ENCODE measurements at places on chromosomes 2 and 18.

- no peak for DNase-seq
Measured at GRCh38 chr2:219560037-219560892, 11.1 kb downstream of the OBSL1 start.

GRCh38 chr18:32707147-32707546, 65.7 kb downstream of the KLHL14 start:
- no peak for DNase-seq

DNA sequence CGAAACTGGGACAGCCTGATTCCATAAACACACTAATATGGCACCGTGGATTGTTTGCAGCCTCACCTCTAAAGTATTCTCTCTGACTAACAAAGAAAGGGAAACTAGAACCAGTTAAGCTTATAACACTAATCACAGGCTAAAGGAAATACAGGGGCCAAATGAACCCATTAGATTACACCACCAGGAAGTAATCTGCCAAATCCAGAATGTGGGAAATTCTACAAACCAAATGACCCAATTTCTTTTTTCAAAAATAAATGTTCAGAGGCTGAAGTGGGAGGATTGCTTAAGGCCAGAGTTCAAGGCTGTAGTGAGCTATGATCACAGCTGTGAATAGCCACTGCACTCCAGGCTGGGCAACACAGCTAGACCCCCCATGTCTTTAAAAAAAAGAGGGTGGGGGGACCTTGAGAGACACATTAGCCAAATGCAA, 1.5 kb upstream of the MPPE1 start:
- DNase-seq: no peak

GRCh38 chr2:123916051-123916450, 109.0 kb upstream of the CNTNAP5 start:
- no peak for DNase-seq

DNA sequence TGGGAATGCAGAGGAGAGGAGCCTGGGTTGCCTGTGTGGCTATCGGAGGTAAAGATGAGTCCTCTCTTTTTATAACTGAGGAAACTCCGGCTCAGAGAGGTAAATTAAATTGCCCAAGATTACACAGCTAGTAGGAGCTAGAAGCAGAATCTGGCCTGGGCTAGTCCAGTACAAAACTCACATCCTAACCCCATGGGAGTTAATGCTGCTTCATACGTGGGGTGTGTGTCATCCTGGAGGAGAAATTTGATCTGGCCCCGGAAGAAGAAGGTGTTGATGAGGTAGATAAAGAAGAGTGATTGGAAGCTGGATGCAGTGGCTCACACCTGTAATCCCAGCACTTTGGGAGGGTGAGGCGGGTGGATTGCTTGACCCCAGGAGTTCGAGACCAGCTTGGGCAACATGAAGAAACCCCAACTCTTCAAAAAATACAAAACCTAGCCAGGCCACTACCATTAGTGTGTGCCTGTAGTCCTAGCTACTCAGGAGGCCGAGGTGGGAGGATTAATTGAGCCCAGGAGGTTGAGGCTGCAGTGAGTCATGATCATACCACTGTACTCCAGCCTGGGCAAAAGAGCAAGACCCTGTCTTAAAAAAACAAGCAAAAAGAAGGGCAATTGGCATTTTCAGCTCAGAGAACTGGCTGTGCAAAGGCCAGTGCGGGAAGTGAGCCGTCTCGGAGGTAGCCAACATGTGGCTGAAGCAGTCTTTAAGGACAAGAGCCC, 33.7 kb downstream of the CTIF start:
- no peak for DNase-seq

GRCh38 chr2:24182507-24182906, 7.7 kb downstream of the FAM228A start:
- DNase-seq: no peak

GRCh38 chr2:22798386-22798785, 586.6 kb upstream of the KLHL29 start:
- DNase-seq: no peak

GRCh38 chr2:231928901-231929725, 2.9 kb upstream of the NPPC start:
- no peak for DNase-seq

DNA sequence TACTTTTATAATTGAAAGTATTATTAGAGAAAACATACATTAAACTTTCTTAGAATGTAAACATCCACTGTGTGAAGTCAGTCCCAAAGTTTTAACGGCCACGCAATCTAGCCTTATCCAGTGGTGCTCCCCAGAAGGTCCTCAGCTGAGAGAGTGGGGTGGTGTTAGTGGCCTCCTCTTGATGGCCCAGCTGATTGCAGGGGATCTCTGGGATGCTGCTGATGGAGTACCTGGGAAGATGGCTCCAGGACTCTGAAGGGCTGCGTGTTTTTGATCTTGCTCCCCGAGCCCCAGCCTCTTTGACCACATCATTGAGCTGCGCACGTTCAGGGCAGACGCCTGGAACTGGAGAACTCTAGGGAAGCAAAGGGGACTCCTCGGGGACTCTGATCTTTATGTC, 181.4 kb downstream of the FAM210A start:
- DNase-seq: no peak

DNA sequence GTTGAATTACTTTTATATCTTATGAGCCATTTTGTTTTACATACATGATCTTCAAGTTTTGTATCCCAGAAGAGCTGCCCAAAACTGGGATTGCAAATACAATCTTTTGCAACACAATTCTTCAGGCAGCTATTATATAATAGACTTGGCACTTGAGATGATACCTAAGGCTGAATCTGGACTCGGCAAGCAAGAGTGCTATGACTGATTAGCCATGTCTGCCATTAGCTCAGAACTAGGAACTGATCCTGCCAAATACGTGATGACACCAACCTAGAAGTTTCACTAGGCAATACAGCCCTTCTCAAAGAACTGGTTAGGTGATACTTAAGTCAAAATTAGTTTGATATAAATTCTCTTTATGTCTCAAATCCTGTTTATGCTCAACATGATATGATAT, 619.6 kb downstream of the CPS1 start:
- no peak for DNase-seq

DNA sequence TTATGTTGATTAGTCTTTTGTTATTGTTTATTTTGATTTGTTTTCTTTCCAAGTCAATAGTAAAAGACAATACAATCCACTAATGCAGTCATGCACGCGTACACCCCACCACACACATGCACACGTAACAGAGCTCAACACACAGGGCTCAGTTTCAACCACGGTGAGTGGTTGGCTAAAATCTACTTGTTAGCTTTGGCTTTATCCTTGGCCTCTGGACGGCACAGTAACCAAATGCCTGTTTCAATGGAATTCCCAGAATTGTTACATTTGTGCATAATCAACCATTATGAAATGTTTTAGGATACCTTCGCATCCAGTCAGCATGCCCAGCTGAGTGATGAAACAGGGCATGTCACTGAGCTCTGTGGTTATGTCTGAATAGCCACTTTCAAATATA, 53.2 kb downstream of the NYAP2 start:
- no peak for DNase-seq

GRCh38 chr2:113698892-113699447, 57.5 kb downstream of the SLC35F5 start:
- no peak for DNase-seq

- no peak for DNase-seq
Measured at GRCh38 chr2:227025510-227025909, 138.5 kb downstream of the COL4A4 start.

- DNase-seq: no peak
Measured at GRCh38 chr2:239608723-239609122, 207.9 kb upstream of the HDAC4 start.

DNA sequence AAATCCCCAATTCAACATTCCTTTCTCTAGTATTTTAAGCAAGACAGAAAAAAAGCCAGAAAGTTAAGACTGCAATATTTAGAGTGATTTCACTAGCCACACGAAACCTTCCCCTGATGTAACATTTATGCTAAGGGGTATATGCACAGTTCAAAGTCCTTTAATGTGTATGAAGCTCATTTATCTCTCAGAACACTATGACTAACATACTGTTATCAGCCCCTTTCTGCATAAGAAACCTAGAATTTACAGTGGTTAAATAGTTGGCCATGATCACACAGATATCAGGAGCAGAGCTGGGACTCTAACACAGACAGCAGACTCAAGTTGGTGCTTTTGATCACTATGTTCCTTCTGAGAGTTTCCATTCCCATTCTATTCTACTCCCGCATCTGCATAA, 185.5 kb downstream of the CDH2 start:
- DNase-seq: no peak

GRCh38 chr2:5076599-5076998, 615.6 kb upstream of the SOX11 start:
- no peak for DNase-seq

DNA sequence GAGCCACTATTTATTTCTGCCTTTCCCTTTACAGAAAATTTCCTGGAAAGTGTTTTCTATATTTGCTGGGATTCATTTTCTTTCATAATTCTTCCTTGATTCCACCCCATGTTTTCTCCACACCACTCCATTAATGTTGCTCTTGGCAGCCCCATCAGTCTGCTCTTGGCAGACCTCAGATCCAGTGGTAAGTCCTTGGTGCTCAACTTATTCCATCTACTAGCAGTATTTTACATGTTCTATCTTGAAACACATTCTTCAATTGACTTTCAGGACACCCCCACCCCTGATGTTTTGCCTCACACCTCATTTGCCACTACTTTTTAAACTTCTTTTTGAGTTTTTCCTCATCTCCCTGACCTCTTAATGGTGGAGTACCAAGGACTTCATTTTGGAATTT, 65.0 kb downstream of the HNMT start:
- no peak for DNase-seq

DNA sequence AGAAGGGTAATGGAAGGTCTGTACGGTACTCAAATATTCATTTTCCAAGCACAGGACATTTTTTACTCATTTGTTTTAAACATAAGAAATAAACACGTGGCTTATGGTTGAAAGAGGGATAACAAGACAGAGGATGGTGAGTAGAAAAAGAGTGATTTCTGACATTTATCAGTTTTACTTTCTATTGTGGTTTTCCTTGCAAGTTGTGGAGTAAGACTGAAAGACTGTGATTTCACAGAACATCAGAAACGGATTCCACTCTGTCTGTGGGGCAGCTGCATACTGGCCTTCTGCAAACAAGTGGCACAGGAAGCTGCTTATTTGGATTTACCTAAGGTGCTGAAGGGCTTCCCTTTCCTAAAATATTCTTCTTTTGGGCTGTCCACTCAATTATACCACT, 122.2 kb upstream of the ITGB6 start:
- DNase-seq: no peak

GRCh38 chr18:2920546-2921343, 73.9 kb downstream of the EMILIN2 start:
- DNase-seq: no peak

GRCh38 chr2:126707941-126708340, 52.0 kb downstream of the GYPC start:
- no peak for DNase-seq

DNA sequence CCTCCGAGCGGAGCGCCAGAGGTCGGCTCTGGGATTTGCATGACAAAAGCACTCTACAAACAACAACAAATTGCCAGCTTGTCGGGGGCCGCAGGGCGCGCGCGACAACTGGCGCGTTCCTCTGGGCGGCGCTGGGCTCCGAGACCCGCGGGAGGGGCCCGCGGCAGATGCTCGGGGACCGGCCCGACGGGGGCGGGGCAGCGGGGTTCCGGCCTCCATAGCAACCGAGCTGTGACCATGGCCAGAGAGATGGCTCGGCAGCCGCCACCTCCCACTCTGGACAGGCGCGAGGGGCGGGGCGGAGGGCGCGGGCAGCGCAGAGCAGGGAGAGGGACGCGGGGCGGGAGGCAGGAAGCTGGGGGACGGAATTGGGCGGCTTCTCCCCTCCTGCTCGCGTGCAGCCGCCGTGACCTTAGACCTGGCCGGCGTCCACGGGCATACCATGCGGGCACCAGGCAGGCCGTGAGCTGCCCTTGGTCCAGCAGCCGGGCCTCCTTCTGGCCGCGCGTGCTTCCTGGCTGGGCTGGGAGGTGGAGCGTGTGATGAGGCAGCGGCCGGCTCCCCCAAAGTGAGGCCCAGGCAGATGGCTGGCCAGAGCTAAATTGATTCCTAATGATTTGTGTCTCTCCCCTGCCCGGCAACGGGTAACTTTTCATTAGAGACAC, 171.5 kb downstream of the CELF4 start:
- peak; percentile 82 for DNase-seq

- no peak for DNase-seq
Measured at GRCh38 chr2:54480025-54480424, 23.9 kb downstream of the SPTBN1 start.

GRCh38 chr18:9946831-9947230, 33.0 kb downstream of the VAPA start:
- no peak for DNase-seq

GRCh38 chr18:42011053-42011452, 56.0 kb downstream of the PIK3C3 start:
- no peak for DNase-seq

DNA sequence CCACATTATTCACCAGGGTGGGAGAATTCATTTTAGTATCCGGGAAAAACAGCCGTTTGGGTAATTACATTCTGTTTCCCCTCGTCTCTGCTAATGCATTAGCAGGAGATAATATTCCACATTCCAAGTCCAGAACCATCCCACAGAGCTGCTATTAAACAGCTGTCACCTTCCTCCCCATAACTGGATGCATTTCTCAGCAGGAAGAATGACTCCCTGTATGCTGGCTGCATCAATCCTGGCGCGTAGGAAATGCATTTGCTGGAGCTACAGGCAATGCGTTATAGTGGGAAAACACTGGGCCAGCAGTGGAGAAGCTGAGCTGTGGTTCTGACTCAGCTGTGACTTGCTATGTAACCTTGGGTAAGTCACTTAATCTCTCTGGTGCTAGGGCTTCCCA, 246.0 kb downstream of the CLIP4 start:
- DNase-seq: no peak

GRCh38 chr2:174901075-174901474, 104.1 kb downstream of the CHN1 start:
- no peak for DNase-seq

- no peak for DNase-seq
Measured at GRCh38 chr2:144014103-144014502, 505.8 kb downstream of the ZEB2 start.

DNA sequence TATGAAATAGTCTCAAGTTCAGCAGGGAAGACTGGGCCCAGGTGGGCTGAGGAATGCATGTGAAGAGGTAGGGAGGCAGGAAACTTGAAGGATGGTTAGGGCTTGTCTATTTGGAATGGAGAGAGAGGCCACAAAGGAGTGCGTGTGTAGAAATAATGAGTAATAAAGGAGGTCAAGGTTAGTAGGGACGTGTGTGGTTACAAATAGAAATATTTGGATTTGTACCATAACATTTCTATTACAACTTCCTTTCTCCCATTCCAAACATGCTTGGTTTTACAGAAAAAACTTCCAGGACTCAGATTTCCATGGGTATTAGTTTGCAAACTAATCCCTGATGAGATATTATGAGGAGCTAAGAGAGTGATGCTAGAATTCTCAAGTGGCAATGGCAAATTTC, 280.6 kb downstream of the NCKAP5 start:
- no peak for DNase-seq

GRCh38 chr2:235295831-235296230, 198.0 kb upstream of the AGAP1 start:
- DNase-seq: no peak

- DNase-seq: no peak
Measured at GRCh38 chr2:191839918-191840804, 6.7 kb downstream of the CAVIN2 start.

All from nucleus accumbens (tissue), 56 donors.